Activated T-cell treated with anti-CD3 and anti-CD28 coated beads for 4 hours (primary cell): ENCODE measurements at places on chromosomes 3 and 15.

DNA sequence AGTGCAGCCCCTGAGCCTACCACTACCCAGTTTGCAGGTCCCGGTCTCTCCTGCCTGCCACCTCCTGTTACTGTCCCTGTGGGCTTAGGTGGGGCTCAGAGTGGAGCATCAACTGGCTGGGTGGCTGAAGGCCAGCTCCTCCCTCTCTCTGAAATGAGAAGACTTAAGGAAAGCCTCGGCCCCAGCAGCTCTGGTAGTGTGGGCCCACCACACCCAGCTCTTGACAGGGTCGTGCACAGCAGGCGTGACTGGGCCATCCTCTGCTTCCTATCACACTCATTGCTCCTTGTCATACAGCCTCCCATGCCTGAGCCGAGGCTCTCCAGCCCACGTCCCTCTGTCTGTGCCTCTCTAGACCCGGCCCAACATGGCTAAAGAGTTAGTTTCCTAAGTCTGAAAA, 142.7 kb upstream of the LINGO1 start:
- DNase-seq: no peak

GRCh38 chr3:28022916-28023315, 218.5 kb upstream of the CMC1 start:
- DNase-seq: no peak

- DNase-seq: no peak
Observed at GRCh38 chr15:60895986-60896385, 333.1 kb downstream of the RORA start.

DNA sequence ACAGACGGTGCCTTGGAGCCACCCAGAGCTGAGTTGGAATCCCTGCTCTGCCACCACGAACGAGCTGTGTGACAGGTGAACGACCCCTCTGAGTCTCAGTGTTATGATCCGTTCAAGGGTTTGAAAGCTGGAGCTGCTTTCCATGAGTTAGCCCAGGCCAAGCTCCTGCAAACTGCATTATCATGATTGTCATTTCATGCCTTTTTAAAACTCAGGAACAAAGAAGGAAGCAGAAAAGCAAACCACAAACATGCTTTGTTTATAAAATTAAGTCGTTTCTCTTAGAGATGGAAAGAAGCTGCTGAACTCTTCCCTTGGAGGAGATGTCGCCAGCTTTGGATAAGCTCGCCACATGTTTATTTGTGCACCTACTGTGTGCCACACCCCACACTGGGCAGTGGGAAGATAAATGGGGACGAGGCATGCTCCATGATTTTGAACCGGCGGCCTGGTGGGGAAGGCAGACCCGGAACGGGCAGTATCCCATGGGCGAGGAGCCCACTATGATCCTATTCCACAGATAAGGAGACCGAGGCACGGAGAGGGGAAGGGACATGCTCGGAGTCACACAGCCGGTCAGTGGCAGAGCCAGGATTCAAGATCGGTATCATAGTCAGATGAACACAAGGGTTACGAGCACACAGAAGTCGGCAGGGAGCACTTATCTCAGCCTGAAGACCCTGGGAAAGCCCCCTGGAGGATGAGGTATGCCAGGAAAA, 15.9 kb downstream of the HRH1 start:
- no peak for DNase-seq

GRCh38 chr3:188861842-188862744, 309.7 kb upstream of the TPRG1 start:
- no peak for DNase-seq

DNA sequence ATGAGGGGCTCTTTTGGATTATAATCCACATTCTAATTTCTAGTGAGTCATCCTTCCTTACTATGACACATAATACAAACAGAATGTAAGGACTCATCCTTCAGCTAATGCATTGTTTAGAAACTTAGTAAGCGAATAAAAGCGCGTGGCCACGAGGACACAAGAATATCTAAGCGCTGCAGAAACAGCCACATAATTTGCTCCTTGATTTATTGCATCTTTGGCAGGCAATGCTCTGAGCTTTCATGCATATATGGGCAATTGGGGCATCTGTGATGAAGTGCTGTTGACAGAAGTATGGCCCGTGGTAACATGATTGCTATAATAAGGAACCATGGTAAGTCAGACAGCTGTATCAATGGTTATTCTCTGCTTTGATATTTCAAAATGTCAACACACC, 191.3 kb upstream of the ZNF385D start:
- no peak for DNase-seq
